ENCODE measurements at places on chromosomes 13 and 19.

DNA sequence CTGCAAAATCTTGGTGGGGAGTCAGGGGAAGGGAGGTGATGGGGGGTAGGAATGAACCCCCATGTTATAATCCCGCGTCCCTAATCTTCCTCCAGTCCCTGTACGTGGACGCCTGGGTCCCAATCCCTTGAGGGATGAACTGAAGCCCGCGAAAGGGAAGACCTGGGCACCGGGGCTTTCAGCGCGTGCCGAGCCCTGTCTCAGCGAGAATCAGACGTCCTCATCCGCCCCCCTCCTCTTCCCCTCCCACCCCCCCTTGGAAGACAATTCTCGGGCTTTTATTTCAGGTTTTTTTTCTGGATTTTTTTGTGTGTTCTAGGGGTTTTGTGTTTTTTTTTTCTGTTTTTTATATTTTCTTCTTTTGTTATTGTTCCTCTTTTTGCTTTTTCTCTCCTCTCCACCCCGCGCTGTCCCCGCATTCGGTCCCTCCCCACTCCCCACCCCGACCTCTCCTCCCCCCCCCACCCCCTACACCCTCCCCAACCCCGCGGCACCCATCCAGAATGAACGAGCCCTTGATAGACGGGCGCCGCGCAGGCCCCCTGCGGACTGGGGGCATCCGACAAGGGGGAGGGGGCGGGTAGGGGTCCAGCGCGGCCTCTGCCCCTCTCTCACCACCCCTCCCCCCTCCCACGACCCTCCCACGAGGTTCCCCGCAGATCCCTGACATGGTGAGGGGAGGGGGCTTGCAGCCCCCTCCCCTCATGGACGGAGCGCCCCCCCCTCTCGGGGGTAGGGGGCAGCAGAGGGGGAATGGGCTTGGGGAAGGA lies 10.3 kb downstream of the C19orf81 start:
- no peak for DNase-seq

DNA sequence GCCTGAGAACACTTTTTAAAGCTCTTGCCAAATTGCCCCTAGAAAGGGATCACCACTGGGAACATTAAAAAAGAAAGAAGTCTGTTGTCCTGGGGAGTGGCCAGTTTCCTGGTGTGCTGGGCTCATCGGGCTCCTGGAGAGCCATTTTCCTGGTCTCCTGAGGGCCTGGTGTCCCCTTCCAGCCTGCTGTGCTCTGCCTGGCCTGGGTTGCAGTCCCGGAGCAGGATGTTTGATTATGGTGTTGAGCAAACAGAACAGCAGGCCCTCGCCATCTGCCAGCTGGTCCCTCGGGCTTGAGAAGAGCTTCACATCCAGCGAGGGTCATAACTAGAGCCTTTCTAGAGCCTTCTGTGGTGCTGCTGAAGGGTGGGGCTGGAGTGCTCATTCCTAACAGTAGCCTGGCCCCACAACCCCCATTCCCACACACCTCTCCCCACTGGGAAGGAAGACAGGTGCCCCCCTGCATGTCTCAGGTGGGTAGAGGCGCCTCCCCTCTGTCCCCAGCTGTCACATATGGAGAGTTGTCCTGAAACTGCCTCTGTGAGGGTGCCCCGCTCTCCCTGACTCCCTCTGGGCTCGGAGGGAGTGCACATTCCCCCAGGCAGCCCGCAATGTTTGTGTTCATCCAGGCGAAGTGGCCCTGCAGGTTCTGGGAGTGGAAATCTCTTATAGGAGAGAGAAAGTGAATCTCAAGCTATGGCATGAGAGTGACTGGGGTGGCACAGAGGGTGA lies 151.1 kb downstream of the SIPA1L3 start:
- no peak for DNase-seq

- no peak for DNase-seq
These were observed 45.0 kb upstream of the UBE2L5 start for GRCh38 chr13:30377312-30377685.

GRCh38 chr13:99601535-99601934 lies 100.3 kb downstream of the TM9SF2 start:
- no peak for DNase-seq

GRCh38 chr19:55099557-55100506 lies 17.6 kb downstream of the PPP1R12C start:
- peak; percentile 58 for DNase-seq

GRCh38 chr19:45156011-45156630 lies 4.7 kb downstream of the NKPD1 start:
- no peak for DNase-seq

- no peak for DNase-seq
These were observed 48.2 kb downstream of the PTPRS start for GRCh38 chr19:5292453-5292821.

GRCh38 chr13:24145674-24146073 lies 14.8 kb upstream of the SPATA13 start:
- no peak for DNase-seq

DNA sequence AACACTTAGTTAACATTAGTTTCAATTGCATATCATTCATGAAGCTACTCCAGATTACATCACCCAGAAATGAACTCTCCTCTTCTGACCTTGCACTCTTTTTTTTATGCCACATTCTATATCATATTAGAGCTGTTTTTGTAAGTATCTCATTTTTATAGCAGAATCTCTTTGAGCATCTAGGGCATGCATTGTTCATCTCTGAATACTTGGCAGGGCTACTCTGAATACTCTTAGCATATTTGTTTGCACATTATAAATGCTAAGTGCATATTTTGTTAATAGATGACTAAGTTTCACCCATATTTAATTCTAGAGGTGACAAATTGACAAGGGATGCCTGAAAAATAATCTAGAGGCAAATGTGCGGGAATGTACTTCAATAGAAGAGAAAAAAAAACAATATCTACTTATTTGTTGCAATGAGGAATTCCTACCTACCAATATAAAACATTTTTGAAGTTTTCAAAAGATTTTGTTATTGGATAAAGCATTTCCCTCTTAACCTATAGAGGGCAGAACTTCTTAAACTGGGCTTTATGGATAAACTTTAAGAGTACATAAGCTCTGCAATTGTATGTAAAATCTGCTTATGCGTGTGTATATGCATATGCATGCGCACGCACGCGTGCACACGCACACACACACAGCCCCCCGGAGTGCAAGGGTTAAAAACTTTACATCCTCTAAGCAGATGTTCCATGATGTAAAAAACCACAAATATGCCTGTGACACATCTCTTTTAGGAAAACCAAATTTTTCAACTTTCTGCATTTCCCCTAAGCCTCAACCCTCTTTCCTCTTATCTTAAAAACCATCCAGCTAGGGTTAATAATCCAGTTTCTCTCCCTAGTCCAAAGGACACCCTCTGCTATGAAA lies 73.0 kb upstream of the OXGR1 start:
- no peak for DNase-seq

GRCh38 chr13:44739539-44739938 lies 163.4 kb upstream of the TSC22D1 start:
- no peak for DNase-seq

- DNase-seq: no peak
These were observed 12.3 kb upstream of the GGACT start for GRCh38 chr13:100600915-100601314.

DNA sequence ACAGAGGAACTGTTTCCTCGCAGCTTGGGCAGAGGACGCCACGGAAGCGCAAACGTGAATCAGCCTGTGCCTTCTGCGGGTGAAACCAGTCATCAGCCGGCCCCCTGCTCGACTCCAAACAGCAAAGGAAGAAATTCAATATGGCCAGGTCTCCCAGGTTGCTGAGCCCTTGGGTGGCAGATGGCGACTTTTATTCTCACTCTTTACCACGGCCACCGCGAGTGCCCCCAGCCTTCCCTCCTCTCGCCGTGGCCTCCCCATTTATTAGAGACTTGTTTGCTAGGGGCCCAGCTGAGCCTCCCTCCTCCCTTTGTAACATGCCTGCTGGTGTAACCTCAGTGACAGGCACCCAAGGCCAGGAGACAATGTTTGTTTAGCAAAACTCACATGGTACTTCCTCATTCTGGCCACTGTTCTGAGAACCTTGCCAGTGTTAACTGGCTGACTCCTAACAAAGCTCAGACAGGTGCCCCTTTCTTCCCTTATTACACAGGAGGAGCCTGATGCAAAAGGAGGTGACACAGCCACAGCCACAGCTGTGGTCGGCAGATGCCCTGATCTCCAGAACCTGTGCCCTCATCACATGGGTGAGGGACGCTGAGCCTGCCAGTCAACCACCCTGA lies 5.8 kb downstream of the RAB20 start:
- DNase-seq: no peak

DNA sequence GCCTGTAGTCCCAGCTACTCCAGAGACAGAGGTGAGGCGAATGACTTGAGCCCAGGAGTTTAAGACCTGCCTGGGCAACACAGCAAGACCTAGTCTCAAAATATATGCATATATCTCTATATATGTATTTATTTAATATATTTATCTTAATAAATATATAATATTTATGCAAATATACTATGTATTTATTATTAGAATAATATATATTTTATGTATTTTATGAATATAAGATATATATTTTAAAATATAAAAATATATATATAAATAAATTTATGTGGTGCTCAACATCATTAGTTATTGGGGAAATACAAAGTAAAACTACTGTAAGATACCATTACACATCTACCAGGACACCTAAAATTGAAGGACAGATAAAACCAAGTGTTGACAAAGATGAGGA lies 58.1 kb upstream of the IPO5 start:
- no peak for DNase-seq

GRCh38 chr13:93847162-93847561 lies 620.6 kb downstream of the GPC6 start:
- DNase-seq: no peak

- peak; percentile 21 for DNase-seq
These were observed 21.0 kb downstream of the VASP start for GRCh38 chr19:45528149-45528743.

DNA sequence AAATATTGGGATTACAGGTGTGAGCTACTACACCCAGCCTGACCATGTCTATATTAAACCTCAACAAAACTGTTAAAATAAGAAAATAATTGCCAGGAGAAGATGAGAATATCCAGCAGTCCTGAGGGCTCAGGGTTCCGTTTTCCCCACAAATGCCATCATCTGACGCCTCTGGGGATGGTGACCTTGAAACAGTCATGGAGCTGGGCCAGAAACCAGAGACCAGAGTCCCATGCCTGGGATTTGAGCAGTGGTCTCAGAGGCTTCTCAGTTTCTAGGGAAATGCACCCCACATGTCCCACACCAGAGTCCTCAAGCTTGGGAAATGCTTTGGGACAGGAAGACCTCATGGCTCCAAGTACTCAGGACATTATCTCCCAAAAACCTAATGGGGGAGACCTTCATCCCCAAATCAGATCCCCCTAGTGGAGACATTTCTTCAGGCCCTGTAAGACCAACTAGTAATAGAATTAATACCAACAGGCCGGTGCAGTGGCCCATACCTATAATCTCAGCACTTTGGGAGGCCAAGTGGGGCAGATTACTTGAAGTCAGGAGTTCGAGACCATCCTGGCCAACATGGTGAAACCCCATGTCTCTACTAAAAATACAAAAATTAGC lies 2.9 kb upstream of the MAP1S start:
- DNase-seq: no peak

GRCh38 chr13:65034266-65034665 lies 2195.9 kb downstream of the PCDH9 start:
- DNase-seq: no peak

- DNase-seq: no peak
These were observed 498.4 kb upstream of the ARGLU1 start for GRCh38 chr13:107066355-107066754.

GRCh38 chr13:51605698-51606097 lies 21.4 kb downstream of the WDFY2 start:
- no peak for DNase-seq

GRCh38 chr19:11382898-11383705 lies 1.0 kb downstream of the EPOR start:
- peak; percentile 42 for DNase-seq

GRCh38 chr19:41883463-41883820 lies 458 bp downstream of the ARHGEF1 start:
- DNase-seq: no peak

GRCh38 chr13:28204690-28205443 lies 66.5 kb downstream of the PAN3 start:
- no peak for DNase-seq

DNA sequence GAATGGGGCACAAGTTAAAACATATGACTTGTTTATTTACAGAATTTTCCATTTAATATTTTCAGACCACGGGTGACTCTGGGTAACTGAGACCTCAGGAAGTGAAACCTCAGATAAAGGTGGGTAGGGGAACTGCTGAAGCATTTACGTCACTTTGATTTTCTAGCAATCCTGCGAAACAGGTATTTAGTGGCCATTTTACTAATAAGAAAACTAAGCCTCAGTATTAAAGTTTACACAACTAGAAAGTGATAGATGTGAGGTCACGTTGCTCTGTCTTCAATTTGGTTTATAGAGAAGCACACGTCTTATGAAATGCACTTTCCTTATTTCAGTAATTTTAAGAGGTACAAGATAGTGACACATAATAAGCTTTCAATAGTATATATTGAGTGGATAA lies 402.8 kb downstream of the FGF9 start:
- no peak for DNase-seq

GRCh38 chr19:51394050-51394836 lies 3.9 kb upstream of the C19orf84 start:
- DNase-seq: peak; percentile 99

- DNase-seq: no peak
These were observed 42.0 kb upstream of the TDRD3 start for GRCh38 chr13:60355056-60355455.

DNA sequence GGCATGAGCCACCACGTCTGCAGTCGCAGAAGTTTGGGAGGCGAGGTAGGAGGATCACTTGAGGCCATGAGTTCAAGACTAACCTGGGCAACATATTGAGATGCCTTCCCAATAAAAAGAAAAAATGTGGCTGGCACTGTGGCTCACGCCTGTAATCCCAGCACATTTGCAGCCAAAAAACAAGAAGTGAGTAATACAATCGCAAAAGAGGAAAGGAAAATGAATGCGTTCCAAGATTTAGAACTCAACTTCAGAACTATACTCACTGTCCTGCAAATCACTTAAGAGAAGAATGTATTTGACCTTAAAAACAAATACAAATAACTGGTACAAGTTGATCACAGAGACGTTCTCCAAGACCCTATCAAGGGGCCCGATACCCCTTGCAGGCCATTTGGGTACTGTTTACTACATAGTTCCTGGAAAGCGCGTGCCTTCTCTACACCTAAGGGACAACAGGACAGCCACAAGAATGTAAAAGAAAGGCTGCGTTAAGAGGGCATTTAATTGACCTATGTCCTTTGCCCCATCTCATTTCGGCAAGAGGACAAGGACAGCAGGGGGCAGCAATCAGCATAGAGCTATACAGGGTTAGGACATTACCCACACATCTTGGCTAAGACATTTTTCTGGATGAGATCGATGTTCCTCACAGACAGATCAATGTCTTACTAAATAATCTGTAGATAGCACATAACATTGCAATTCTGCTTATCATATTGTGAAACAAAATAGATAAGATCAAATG lies 41.3 kb downstream of the FLT3 start:
- DNase-seq: peak; percentile 67

GRCh38 chr13:100541897-100542825 lies 46.4 kb downstream of the GGACT start:
- DNase-seq: no peak

DNA sequence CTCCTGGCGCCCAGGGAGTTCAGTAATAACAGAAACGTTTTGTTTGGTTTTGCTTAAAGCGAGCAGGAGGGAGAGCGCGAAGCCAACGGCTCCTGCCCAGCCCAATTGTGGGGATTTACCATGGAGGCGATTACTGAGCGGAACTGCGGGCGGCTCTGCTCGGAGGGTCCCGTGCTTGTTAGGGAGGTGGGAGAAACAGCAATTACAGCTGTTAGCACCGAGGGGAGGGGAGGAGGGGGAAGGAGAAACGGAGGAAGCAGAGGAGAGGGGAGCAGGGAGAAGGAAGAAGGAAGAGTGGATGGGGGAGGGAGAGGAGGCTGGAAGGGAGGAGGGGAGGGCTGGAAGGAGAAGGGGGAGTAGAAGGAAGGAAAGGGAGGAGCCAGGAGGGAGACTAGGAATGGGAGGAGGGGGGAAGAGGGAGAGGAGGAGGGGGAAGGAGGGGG lies 7.7 kb upstream of the ONECUT3 start:
- DNase-seq: peak; percentile 33
